Upper lobe of right lung (tissue), 1 donor: ENCODE measurements at places on chromosomes 2 and 18. TPM values are rescaled to one million over a fixed set of nuclear protein-coding genes. Genes with fewer than 3 reads are reported as not detected.

CYP27A1 gene
- 180 TPM for total RNA-seq

GALNT5 gene
- total RNA-seq = 40.2 TPM

RNF152 gene
- 21.2 TPM for total RNA-seq

EIPR1 gene
- total RNA-seq = 16.6 TPM

TMEM17 gene
- 2.0 TPM for total RNA-seq

AFF3 gene
- total RNA-seq = 44.6 TPM

PTCD3 gene
- total RNA-seq = 79.4 TPM

FOXD4L1 gene
- 0.78 TPM for total RNA-seq
